ENCODE measurements at places on chromosomes 6 and 20. TPM values are rescaled to one million over a fixed set of nuclear protein-coding genes. Genes with fewer than 3 reads are reported as not detected.

Gene PPP1R14C
- polyA plus RNA-seq = 6.5 TPM

Gene CGA
- not detected for polyA plus RNA-seq

Gene PRIM2
- polyA plus RNA-seq = 4.0 TPM

Gene GRM1
- polyA plus RNA-seq = 0.02 TPM

Gene FHL5
- polyA plus RNA-seq = 5.4 TPM

Gene TAGAP
- 1.7 TPM for polyA plus RNA-seq

Gene TRIM15
- 0.01 TPM for polyA plus RNA-seq

Gene NANP
- polyA plus RNA-seq = 3.7 TPM

Gene HCRTR2
- polyA plus RNA-seq = not detected

Gene CAP2
- 3.6 TPM for polyA plus RNA-seq

Gene UNC5CL
- polyA plus RNA-seq = 4.0 TPM
